ENCODE measurements at places on chromosomes 6 and 20.

- no peak for DNase-seq
Observed at GRCh38 chr6:53672237-53672636, 6.7 kb upstream of the KLHL31 start.

GRCh38 chr6:14211562-14211942 lies 94.0 kb downstream of the CD83 start:
- DNase-seq: peak; percentile 24

GRCh38 chr6:35552285-35552917 lies 39.7 kb upstream of the TULP1 start:
- DNase-seq: peak; percentile 11

DNA sequence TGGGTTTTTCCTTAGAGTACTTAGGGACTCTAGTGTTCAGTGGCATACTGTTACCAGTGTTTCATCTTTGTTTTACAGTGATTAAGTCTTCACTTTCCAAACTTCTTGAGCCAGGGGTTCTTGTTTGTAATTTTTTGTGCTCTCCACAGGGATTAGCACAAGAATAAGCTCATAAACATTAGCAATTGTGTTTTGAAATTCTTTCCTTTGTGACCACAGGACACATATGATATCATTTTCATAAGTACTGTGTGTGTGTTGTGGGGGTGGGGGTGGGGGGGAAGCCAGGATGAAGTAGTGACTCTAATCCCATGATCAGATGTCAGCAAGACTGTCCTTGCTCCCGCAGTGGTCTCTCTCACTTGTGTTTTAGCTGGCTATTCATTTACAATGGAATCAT lies 101.5 kb upstream of the SCP2D1 start:
- no peak for DNase-seq

GRCh38 chr20:63177134-63177784 lies 38.7 kb downstream of the YTHDF1 start:
- DNase-seq: no peak

Data from fibroblast of skin of abdomen (primary cell).